ENCODE measurements at places on chromosomes 5 and 9.

DNA sequence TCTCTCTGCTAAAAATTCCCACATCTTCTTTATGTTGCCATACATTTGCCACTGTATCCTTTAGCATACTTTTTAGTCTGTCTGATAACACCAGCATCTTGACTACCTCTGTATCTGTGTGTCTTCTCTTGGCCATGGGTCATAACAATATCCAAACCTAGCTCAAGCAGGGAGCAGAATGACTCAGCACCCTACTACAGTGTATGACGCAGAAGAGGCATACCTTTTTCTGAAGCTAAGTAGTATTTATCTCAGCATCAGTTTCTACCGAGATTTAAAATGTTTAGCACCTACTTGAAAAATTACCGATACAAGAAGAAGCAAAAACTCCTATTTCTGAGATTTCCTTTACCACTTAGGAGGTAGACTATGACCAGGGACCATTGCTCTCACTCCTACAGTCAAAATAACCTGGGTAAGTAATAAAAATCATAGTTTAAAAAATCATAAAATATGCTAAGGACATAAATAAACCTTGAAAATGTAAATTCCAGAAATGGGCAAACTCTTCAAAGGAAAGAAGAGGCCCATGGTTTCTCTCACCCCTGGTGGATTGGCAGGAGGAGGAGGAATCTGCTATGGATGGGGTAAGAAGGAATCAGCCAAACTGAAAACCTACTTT, 286.5 kb downstream of the MAST4 start:
- no peak for DNase-seq

GRCh38 chr5:170183816-170184687, 48.7 kb upstream of the C5orf58 start:
- peak; percentile 15 for DNase-seq

GRCh38 chr9:77987880-77988525, 43.6 kb downstream of the GNAQ start:
- no peak for DNase-seq

- DNase-seq: no peak
Observed at GRCh38 chr5:176734756-176735342, 75.5 kb upstream of the UNC5A start.

GRCh38 chr5:37448941-37449340, 69.8 kb downstream of the WDR70 start:
- DNase-seq: no peak

GRCh38 chr5:173450188-173450587, 122.0 kb upstream of the STC2 start:
- DNase-seq: no peak

DNA sequence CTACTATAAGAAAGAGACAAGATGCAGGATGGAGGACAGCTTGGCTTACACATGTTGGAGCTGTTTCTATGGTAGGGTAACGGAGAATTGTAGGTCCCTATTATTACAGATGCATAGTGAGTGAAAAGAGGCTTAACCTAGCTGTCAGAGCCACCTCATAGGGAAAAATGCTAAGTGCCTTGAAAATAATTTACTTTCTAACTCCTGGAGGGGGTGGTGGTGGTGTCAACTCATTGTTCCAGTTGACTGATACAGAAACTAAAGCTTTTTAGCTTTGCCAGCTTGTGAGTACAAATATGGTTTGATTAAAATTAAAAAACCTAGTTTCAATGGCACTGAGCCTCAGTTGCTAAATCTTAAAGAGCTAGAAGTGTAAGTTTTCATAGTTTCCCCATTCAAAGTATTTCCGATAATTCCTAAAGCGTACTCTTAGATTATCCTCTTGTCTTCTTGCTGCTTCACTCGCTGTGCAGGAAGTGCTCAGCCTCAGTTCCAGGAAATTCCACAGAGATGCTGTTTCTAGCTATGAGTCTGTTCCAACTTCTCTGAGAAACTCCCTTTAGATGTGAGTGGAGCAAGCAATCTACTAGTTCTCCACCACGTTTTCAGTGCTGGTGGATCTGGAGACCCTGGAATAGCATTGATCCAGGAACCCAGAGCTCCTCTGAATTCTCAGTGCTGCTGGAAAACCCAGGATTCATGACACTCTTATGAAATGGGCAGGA, 265.2 kb downstream of the DMAC1 start:
- no peak for DNase-seq

- no peak for DNase-seq
Observed at GRCh38 chr9:121196389-121196788, 5.3 kb downstream of the RAB14 start.

GRCh38 chr9:35035851-35036701, 36.3 kb downstream of the VCP start:
- no peak for DNase-seq

DNA sequence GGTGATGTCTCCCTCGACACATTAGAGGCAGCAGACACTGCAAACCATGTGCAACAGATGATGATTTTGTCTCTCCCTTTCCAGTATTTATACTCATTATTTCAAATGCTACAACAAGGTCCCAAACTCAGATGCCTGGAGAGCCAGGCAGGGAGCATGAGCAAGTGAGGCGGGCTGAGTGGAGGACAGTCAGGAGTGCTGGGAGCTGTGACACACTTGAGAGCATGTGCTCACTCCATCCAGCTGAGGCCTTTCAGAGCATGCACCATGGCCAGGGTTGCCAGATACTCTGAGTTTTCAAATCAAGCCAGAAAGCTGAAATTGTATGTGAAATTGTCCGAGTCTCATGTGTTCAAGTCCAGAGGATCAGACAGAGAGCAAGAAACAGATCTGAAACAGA, 55.8 kb upstream of the SLC2A8 start:
- DNase-seq: no peak

DNA sequence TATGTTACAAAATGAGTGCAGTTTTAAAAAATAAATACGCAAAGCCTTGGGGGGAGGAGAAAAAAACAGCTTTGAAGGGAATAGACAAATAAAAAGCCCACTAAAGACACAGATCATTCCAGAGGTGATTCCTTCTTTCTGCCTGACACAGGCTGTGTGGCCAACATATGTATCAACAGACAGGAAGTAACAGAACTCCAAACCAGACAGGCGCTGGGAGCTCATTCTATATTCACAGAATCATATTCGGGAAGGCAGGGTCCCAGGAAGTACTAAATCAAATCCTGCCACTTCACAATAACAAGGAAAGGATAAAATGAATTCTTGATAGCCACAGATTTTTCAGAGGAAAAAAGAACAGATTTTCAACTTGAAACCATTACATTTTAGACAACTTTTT, 62.1 kb downstream of the SEMA5A start:
- no peak for DNase-seq

DNA sequence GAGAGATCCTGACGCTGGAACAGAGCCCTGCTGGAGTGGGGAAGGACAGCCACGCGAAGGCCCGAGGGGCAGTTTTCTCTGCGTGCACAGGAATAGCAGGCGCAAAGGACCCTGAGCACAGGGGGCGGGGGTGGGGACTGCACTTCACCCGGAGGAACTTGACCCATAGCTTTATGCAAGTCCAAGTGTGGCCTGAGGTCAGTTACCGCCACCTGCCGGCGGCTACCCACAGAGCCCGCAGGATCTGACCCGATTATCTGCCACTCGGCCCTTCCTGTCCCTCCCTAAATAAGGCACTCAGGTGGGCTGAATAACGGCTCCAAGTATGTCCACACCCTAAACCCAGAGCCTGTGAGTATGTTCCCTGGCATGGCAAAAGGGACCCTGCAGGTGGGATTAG, 65.4 kb upstream of the FCN1 start:
- no peak for DNase-seq
